ENCODE measurements at places on chromosomes 5 and 9.

DNA sequence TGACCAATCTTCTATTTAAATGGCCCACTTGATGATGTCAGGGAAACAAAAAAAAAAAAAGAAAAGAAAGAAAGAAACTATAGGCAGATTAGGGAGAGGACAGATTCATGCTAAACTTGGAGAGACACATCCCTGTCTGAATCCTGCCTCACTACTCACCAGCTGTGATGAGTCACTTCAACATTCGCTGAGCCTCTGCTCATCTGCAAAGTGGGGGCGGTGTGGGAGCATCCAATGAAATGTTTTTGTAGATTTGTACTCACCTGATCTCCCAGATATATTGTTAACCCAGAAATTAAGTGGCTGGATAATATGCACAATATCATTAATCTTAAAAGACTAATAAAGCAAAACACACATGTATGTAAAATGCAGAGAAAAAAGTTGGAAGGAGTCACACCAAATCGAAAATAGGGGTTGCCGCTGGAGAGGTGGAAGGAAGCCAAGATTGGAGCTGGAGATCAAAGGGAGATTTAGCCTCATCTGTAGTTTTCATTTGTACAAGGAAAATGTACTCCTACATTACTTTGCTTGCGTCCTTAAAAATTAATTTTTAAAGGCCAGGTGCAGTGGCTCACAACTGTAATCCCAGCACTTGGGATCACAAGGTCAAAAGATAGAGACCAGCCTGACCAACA lies 17.0 kb upstream of the ERGIC1 start:
- no peak for DNase-seq

DNA sequence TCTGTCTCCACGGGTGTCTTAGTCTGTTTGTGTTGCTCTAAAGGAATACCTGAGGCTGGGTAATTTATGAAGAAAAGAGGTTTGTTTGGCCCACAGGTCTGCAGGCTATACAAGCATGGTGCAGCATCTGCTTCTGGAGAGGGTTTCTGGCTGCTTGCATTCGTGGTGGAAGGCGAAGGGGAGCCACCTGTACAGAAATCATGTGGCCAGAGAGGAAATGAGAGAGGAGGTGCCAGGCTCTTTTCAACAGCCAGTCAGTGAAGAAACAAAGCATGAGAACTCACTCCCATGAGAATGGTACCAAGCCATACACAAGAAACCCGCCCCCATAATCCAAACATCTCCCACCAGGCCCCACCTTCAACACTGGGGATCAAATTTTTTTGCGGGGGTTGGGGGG lies 53.4 kb downstream of the PFDN1 start:
- DNase-seq: no peak

DNA sequence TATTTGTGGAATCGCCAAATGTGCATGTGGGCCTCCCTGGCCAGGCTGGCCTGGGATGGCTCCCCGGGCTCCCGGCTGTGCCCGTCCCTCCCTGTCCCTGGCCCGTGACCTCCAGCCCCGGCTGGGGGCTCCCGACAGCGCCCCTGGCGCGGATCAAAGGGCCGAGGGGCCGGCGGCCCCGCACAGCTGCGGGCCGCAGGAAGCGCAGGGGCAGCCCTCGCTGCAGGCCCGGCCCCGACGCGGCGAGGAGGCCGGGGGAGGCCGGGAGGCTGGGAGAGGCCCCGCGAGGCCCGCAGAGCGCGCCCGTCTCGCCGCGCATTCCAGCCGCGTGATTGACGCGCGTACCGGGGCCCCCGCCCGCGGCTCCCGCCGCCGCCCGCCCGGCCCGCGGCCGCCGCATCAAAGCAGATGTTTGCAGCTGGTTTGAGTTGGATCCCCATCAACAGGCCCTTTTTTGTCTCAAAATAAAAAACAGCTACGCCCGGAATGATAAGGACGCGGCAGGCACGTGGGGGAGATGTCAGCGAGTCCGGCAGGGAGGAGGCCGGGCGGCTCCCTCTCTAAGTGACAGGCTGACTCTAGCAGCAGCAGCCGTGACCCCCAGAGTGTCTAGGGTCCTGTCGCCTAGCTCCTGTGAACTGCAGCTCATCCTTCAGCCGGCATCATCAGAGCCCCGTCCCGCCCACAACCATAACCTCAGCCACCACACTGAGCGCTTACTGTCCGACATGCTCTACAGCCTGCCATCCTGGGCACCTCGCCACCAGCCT lies 69.4 kb downstream of the LMX1B start:
- no peak for DNase-seq

DNA sequence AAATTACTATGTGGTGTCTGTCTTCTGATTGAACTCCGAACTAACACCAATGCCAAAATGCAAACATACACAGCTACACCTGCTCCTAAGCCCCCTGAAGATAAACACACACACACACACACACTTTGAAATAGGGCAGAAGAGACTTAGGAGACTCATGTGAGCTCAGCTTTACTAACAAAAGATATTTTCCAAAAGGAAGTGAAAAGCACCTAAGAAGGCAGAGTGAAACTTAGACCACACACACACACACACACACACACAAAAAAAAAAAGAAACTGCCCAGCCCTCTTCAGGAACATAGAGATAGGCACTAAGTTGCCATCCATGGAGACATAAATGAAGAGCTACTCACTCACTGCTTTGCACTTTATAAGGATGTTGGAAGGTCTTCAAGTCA lies 45.2 kb upstream of the APC start:
- DNase-seq: no peak

DNA sequence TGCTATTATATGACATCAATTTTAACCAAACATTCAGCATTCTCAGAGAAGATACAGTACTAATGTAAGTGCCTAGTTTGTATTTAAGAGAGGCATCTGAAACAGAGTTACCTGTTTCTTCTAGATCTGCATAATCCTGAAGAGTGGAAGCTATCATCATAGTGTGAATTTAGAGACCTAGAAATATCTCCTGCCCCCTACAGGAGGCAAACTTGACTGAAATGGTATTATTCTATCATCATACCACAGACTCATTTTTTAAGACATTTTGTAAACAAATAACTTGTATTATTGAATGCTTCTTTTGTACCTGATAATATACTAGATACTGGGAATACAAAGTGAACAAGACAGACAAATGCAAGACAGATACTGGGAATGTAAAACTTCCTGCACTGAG lies 216.8 kb upstream of the RPS23 start:
- DNase-seq: peak; percentile 6

GRCh38 chr9:121169094-121169601 lies 32.5 kb downstream of the RAB14 start:
- no peak for DNase-seq

GRCh38 chr9:80158131-80158530 lies 586.4 kb downstream of the TLE4 start:
- no peak for DNase-seq

- DNase-seq: no peak
These were observed 305.0 kb downstream of the RAB3C start for GRCh38 chr5:58887721-58888409.

GRCh38 chr9:123556464-123557435 lies 200.8 kb downstream of the CRB2 start:
- peak; percentile 65 for DNase-seq

DNA sequence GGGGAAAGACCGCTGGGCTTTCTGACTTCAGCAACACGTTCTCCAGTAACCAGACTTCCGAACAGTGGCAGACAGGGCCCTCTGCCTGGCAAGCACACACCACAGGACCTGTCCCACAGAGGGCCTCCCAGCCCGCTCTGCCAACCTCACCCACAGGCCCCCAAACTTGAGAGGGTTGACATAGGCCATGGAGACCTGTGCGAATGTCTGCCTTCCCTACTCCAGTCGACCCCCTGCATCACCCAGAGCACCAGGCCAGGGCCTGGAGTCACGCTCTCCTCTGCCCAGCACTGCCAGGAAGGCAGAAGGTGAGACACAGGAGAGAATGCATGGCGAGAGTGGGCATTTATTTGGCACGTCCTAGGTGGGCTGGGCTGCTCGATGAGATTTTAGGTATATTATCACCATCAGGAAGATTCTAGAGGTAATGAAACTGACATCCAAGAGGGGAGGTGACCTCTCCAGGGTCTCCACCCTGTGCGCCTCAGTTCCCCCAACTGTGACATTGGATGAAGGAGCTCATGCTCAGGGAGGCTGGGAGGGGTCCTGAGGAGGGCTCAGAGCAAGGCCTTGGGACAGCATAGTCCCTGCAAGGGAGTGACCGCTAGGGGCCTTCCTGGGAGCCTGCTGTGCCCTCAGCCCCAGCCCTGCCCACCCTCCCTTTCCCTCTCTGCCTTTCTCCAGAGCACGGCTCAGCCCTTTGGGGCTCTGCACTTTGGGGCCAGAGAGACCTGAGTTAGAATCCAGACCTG lies 54.9 kb downstream of the DUSP1 start:
- no peak for DNase-seq

DNA sequence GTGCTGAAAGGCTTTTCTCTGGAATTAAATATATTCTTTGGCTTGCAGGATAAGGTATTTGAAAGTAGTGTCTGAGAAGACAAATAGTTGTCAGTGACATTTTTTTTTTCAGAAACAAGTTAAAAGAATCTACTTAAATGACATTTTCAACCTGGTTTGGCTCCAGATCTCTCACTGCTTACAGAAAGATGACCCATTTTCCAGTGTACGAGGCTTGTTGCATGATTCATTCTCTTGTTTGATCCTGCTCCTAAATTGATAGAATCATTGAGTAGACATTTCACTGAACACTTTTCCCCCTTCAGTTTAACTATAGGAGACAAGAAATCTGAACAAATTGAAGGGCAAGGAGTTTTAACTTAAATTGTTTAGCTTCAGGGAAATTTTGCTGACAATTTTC lies 546.1 kb downstream of the ZNF608 start:
- no peak for DNase-seq

- no peak for DNase-seq
These were observed 16.5 kb downstream of the EPB41L4B start for GRCh38 chr9:109304347-109304746.

- peak; percentile 68 for DNase-seq
These were observed 3.1 kb downstream of the RNF44 start for GRCh38 chr5:176533894-176534611.

DNA sequence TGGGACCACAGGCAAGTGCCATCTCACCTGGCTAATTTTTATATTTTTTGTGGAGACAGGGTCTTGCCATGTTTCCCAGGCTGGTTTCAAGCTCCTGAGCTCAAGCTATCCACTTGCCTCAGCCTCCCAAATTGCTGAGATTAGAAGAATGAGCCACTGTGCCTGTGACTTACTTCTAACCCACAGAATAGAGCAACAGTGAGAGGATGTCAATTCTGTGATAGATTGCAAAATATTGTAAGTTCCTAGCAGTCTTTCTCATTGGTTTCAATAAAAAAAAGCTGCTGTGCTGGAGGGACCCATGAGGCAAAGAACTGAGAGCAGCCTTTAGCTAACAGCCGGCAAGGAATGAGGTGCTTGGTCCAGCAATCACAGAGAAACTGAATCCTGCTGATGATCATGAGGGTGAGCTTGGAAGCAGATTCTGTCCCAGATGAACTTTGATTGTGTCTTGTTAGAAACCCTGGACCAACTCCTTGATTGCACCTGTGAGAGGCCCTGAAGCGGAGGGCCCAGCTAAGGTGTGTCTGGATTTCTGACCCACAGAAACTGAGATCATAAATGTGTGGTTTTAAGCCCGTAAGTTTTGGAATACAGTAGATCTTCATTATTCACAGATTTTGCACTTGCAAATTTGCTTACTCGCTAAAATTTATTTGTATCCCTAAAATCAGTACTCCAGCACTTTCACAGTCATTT lies 149.7 kb downstream of the GCNT1 start:
- peak; percentile 28 for DNase-seq

GRCh38 chr9:113502427-113503034 lies 39.0 kb downstream of the RGS3 start:
- DNase-seq: no peak

GRCh38 chr9:78357165-78357873 lies 60.4 kb downstream of the PSAT1 start:
- DNase-seq: no peak

DNA sequence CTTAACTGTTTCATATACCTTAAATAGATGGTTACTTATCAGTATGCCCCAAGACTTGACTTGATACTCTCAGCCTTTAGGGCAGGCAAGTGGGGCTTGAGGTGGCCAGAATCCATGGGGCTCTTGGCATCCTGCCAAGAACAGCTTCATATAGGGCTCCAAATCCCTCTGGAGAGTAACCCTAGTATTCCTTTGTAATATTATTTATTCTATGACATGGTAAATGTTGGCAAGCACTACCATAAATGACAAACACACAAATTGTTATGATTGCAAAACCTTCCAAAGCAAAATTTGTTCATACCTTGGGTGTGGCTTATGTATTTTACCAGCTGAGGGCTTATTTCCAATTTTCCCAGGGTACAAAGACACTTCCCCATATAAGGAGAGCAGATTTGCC lies 257.4 kb upstream of the TRPC7 start:
- no peak for DNase-seq

DNA sequence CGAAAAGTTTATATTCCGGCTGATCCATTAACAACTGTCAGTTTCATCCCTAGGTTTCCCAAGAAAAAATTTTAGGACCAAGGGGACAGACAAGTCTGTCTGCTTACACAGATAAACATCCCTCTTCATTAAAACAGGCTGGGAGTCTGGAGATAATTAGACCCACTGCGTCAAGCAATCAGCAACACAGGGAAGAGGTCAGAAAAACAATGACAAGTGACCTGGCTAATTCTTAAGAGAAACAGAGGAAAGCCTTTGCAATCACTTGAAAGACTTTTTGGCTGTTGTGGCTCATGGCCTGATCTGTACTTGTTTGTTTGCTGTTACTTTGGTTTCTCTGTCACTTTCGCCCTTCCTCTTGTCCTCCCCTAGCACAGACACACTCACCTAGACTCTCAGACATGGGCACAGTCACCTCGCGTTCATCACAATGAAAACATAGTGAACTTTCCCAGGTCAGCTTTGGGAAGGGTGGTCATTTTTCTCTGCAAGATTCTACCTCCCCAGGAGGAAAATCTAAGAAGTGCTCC lies 2.9 kb upstream of the CCDC192 start:
- DNase-seq: no peak

GRCh38 chr9:133256136-133256461 lies 18.9 kb downstream of the ABO start:
- no peak for DNase-seq

GRCh38 chr9:20684875-20685696 lies 1.0 kb downstream of the FOCAD start:
- peak; percentile 20 for DNase-seq

DNA sequence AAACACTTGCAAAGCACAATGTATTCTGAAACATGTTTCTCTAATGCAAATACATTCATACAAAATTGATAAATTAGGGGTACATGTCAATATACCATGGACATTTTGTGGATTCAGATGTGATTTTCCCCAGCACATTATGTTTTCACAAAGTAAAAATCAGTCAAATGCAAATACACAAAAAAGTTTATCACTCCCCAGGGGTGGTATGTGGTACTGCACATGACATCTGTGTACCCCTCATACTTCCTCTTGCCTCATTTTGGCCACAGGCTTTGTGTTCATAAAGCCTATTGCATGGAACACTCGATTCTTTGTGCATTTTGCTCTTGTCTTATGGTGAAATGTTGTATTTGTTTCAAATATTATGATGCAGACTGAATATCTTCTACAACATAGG lies 116.8 kb upstream of the PDE4D start:
- DNase-seq: no peak
